Stimulated activated CD4-positive, alpha-beta T cell treated with anti-CD3 and anti-CD28 coated beads, Interleukin-1b, Interleukin-23, amount 100 ng/mL, for 1 hour (primary cell): ENCODE measurements at places on chromosomes 16 and 17.

- peak; percentile 22 for DNase-seq
Measured at GRCh38 chr17:80441133-80441578, 26.2 kb downstream of the ENDOV start.

DNA sequence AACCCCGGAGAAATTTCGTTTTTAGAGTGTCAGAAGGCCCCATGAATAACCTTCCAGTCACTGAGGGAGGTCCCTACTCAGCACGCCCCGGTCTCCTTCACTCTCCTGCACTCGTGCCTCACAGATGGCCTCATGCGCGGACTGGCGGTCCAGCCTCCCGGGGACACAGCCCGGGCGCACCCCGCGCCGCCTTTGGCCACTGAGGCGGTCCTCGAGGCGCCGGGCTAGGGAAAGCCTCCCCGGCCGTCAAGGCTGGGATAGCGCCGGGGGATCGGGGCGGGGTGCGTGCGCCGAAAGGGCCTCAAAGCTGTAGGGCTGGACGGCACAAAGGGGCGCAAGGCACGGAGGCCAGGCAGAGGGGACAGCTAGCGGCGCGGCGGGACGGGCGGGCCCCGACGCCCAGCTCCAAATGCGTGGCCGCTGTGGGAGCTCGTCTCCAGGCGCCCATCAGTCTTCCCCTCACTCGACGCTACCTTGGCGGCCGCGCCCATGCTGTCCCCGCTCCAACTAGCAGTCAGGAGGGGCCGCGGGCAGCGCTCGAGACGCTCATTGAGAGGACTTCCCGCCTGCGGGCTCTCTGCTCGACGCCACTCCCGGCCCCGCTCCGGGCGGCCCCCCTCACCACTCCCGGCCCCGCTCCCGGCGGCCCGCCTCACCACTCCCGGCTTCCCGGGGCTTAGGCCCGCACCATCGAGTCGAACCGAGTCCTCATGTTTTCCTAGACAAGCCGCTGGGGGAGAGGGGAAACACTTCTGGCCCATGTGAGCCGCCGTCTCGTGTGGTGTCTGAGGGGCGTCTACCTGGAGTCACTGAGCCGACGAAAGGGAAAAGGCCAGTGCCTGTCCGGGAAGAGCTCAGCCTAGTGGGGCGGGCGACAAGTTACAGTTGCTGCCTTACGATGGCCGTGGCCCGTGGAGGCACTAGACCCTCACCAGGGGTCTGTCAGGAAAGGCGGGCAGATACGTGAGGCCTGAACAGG is at the start of gene USP6:
USP6 (plus strand) TSS at position 360 of the 979 bp plus-strand sequence. CDS start 14,336 bp downstream, outside the sequence.
- DNase-seq: no peak

DNA sequence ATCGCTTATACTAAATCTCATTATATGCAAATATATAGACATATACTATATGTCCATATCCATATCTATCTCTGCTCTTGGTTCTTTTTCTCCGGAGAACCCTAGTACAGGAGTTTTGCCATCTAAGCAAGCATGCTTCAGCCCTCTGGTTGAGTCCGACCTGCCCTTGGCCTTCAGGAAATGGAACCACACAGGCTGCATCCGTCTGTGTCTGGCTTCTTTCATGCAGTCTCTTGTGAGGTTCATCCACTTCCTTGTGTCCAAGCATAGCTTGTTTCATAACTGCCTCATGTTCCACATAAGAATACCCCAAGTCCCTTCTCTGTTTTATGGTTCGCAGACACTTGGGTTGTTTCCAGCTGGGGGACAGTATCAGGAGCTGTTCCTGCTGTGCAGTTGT is 16.8 kb downstream of the SNX20 start:
- no peak for DNase-seq

DNA sequence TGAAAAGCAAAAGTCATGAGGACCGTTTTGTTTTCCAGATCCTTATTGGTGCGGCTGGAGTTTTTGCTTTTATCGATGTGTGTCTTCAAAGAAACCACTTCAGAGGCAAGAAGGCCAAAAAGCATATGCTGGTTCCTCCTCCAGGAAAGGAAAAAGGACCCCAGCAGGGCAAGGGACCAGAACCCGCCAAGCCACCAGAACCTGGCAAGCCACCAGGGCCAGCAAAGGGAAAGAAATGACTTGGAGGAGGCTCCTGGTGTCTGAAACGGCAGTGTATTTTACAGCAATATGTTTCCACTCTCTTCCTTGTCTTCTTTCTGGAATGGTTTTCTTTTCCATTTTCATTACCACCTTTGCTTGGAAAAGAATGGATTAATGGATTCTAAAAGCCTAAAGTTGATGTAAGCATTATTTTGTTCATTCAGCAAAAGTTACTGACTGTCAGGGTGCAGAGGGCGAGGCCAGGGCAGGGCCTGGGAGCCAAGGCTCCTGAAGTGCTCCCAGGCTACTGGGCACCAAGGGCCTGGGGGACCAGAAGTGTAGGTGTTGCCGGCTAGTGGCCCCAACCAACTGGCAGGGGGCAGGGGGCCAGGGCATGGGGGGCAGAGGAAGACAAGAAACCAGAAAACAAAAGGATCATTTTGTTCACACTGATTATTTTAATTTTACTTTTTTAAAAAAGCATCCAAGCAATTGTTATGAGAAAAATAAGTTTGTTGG is 8.8 kb downstream of the CMTM2 start:
- DNase-seq: no peak

GRCh38 chr17:72378414-72379390 is 257.9 kb downstream of the SOX9 start:
- no peak for DNase-seq

- DNase-seq: no peak
Measured at GRCh38 chr16:35744084-35744483, 2284.7 kb downstream of the TP53TG3F start.

- no peak for DNase-seq
Measured at GRCh38 chr16:9206156-9206555, 114.7 kb downstream of the HAPSTR1 start.

GRCh38 chr16:3095869-3096268 is 3.2 kb downstream of the ZSCAN10 start:
- DNase-seq: no peak

- DNase-seq: no peak
Measured at GRCh38 chr17:13508896-13509295, 92.8 kb downstream of the HS3ST3A1 start.

GRCh38 chr16:89292443-89293078 is 75.1 kb downstream of the ZNF778 start:
- no peak for DNase-seq

DNA sequence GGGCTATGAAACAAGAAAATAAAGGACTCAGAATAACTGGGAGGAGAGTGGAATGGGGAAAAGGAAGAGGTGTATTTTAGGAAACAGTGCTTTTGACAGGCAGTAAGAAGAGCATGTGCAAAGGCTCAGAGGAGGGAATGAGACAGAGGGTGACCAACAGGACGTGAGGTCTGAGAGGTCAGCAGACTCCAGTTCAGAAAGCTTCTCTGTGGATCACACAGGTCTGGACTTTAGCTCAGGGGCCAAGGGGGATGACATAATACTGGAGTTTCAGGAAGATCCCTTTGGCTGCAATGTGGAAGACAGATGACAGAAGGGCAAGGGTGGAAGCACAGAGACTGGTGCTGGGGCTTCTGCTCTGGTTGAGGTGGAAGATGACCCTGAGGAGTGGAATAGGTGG is 489.9 kb upstream of the CDH5 start:
- DNase-seq: no peak

- no peak for DNase-seq
Measured at GRCh38 chr16:89407925-89408300, 82.4 kb downstream of the ANKRD11 start.

GRCh38 chr16:58475091-58475619 is 24.8 kb upstream of the NDRG4 start:
- DNase-seq: no peak

GRCh38 chr16:54077050-54077821 is 209.4 kb downstream of the IRX3 start:
- no peak for DNase-seq

- no peak for DNase-seq
Measured at GRCh38 chr17:79538291-79538690, 72.6 kb downstream of the RBFOX3 start.

GRCh38 chr16:58970775-58971174 is 236.7 kb upstream of the GOT2 start:
- no peak for DNase-seq

GRCh38 chr17:42192189-42193126 is 1.8 kb downstream of the GHDC start:
- no peak for DNase-seq

DNA sequence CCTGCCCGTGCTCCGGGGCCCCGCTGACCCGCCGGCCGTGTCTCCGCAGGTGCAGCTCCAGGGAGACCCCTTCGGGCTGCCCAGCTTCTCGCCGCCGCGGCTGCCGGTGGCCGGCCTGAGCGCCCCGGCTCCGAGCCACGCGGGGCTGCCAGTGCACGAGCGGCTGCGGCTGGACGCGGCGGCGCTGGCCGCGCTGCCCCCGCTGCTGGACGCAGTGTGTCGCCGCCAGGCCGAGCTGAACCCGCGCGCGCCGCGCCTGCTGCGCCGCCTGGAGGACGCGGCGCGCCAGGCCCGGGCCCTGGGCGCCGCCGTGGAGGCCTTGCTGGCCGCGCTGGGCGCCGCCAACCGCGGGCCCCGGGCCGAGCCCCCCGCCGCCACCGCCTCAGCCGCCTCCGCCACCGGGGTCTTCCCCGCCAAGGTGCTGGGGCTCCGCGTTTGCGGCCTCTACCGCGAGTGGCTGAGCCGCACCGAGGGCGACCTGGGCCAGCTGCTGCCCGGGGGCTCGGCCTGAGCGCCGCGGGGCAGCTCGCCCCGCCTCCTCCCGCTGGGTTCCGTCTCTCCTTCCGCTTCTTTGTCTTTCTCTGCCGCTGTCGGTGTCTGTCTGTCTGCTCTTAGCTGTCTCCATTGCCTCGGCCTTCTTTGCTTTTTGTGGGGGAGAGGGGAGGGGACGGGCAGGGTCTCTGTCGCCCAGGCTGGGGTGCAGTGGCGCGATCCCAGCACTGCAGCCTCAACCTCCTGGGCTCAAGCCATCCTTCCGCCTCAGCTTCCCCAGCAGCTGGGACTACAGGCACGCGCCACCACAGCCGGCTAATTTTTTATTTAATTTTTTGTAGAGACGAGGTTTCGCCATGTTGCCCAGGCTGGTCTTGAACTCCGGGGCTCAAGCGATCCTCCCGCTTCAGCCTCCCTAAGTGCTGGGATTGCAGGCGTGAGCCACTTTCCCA is 5.9 kb downstream of the CTF1 start:
- no peak for DNase-seq

GRCh38 chr16:77276661-77277060 is 77.5 kb downstream of the SYCE1L start:
- no peak for DNase-seq

DNA sequence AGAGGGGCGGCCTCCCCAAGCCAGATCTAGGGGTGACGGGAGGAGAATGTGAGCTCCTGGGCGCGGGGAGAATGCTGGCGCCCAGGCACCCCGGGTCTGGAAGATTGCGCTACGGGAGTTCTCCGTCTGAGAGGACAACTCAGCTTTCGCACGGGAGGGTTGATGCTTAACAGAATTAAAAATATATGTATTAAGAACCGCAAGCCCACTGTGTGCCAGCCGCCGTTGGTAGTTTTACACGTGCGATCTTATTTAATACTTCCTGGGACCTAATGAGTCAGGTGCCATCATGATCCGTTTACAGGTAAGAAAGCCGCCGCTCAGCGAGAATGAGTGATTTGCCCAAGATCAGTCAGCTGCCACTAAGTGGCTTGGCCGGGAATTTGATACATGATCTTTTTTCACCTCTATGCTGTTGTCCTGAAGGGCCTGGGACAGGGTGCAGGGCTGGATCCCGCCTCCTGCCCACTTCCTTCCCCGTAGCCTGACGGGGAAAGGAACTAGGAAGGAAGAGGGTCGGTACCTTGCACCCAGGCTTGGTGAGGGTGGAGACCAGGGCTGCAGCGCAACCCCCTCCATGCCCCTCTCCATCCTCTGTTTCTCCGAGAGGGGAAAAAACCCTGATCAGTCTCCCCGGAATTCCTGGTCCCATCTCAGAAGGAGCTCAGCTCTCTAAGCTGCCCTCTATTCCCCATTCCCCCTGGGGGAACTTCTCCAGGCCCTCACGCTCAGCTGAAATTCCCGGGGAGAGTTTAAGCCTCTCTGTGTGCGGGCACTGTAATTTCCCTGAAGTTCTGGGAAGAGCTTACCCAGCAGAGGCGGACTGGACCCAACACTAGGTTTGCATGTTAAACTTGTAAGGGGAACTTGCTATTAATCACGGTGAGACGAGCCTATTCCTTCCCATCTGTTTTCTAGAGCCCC is 983 bp downstream of the VAT1L start:
- no peak for DNase-seq

GRCh38 chr17:64091116-64091515 is 38.8 kb downstream of the ERN1 start:
- no peak for DNase-seq

DNA sequence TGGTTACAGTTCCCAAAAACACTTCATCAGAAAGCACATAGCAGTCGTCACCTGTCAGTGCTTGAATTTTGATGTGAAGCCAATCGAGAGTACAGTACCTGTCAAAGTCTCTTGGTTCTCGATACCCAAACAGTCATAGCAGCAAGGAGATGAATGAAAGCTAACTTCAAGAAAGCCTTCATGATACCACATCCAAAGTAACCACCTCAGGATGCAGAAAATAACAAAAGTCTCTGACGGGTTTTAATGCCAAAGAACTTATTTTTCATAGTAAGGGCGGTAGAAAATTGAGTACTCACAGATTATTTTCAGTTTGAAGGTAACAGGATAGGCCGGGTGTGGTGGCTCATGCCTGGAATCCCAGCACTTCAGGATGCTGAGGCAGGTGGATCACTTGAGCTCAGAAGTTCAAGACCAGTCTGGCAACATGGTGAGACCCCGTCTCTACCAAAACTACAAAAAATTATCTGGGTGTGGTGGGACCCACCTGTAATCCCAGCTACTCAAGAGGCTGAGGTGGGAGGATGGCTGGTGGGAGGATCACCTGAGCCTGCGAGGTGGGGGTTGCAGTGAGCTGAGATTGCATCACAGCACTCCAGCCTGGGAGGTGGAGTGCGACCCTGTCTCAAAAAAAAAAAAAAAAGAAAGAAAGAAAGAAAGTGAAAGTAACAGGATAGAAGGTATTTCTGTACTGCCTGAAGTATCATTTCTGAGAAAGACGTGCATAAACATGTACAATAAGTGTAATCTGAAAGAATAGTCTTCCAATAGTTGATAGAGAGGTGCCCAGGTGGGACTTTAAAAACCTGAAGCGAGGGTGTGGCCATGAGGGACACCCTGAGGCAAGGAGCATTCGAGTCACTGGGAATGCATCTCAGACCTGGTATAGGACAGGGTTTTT is 15.4 kb downstream of the MFSD11 start:
- DNase-seq: no peak

- DNase-seq: no peak
Measured at GRCh38 chr16:85027958-85028684, 526 bp downstream of the KIAA0513 start.

GRCh38 chr16:24138024-24138423 is 118.1 kb upstream of the CACNG3 start:
- no peak for DNase-seq

GRCh38 chr16:23832882-23833281 is 2.9 kb upstream of the PRKCB start:
- DNase-seq: no peak

DNA sequence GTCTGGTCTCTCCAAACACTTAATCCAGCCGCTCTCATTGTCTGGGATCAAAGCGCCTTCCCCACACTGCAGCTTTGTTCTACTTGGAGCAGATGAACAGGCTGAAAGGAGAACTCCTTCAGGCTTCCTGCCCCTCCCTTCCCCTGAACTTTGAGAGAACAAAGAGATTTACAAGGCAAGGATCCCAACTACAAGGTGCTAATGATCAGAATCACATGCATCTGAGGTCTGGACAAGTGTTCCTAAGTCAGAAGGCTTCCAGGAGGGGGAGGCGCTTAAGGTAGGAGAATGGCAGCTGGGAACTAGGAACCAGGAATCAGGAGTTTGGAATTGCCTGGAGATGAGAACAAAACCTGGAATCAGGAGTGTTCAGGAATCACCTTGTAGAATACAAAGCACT is 606.3 kb upstream of the CDH11 start:
- DNase-seq: no peak

GRCh38 chr17:70654706-70655105 is 485.4 kb downstream of the KCNJ2 start:
- no peak for DNase-seq
